ENCODE measurements at places on chromosomes 5 and 9.

GRCh38 chr9:110011628-110012320 is 196.2 kb downstream of the C9orf152 start:
- no peak for DNase-seq

DNA sequence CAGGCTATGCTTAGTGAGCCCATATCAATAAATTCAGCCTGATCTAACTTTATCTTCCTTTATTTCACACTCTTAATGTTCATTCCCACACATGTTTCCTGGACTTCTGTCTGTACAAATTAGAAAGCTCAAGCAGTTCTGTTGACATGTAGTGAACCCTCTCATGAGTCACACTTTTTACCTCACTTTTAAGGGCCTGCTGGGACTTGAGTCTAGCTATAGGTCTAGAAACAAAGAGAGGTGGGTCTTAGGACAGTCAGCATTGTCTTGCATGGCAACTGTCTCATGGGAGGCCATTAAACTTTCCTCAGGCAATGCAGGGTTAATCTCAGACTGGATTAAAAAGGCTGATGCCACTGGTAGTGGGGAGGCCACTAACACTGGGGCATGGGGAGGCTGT is 8.6 kb upstream of the CCNH start:
- DNase-seq, result no peak

GRCh38 chr5:26942481-26942880 is 95.9 kb downstream of the CDH9 start:
- no peak for DNase-seq

DNA sequence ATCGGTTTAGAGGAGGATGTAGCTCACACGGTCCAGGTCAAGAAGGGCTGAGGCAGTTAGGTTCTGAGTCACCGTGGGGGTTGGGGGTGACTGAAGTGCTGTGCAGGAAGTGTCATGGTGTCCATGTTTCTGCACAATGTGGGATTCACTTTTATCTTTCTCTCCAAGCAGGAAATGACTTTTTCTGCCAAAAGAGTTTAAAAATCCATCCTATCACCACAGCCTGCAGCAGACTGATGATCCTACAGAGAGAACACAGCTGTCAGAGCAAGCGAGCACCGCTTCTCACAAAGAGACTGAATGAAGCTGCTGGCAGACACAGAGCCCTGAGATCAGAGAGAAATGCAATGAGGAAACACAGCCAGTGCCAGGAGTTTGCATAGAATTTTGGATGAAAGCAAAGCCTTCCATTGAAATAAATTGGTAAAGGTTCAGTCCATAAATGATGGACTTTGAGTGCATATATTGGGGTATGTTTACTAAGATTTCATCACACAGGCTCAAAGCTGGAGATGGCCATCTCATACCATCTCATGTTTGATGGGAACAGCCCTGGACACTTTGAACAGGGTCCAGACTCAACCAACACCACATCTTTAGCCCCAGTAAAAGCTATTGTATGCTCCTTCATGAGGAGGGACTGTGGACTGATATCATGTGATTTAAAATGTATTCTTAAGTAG is 213.9 kb upstream of the FBXL7 start:
- no peak for DNase-seq

DNA sequence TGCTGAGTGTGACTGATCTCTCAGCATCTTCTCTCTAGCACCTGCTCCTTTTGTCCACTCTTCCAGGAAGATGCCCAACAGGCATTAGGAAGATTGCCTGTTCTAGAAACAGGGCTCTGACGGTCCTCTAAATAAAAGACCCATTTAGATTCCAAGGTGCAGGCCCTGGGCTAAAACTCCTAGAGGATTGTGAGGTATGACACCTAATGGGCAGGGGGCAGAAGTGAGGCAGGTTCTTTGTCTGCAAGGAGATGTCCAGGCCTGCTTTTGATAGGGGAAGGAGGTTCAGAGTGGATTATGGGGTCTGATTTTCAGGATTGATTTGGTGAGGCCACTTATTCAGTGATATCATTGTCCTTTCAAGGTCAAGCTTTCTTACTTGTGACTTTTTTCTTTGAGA is 140.8 kb upstream of the TRPC7 start:
- DNase-seq, result no peak

- no peak for DNase-seq
Observed at GRCh38 chr5:57316798-57317327, 143.0 kb downstream of the GPBP1 start.

DNA sequence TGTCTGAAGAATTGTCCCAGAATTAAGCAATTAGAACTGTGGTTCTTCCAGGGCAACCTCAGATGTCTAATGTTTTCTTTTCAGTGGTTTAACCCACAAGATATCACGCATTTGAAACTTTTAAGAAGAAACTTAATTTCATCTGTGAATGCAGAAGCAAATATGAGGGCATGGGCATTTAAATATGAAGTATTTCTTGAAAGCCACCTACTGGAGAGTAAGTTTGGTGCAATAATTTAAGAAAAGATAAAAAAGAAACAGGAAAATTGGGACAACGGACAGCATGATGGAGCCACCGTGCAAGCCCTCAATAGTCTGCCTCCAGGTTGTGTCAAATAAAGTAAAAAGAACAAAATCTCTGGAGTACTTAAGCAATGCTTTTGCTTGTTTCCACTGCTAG is 1.2 kb upstream of the CAPSL start:
- DNase-seq, result no peak

GRCh38 chr9:93635186-93636107 is 59.1 kb downstream of the PHF2 start:
- no peak for DNase-seq

DNA sequence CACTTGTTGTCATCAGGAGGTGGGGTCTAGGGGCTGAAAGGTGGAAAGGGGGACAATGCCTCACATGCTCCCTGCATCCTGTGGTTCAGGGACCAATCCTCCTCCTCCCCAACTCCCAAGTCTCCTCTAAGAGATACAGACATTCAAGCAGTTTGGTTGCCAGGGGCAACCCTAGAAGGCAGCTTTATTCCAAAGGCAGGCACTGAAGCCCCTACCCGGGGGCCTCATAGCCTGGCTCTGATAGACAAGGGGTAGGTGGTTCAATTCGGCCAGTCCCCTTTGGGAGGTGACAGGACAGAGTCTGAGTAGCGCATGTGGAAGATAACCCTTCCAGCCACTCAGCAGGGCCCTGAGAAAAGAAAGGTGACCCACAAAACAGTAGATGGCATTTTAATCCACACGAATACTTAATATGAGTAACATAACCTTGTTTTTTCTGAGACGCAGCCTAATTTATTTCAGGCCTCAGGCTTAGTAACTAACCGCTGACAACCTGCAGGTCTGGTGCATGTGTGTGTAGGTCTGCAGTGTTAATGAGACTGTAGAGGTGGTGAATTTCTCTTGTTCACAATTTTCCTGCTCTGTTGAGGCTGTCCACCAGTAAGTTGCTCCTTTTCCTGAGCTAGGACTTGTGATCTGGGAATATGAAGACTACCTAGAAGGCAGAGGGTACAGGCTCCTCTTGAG is 31.3 kb upstream of the HSPA9 start:
- no peak for DNase-seq

- DNase-seq, result no peak
Observed at GRCh38 chr5:139181835-139182452, 16.2 kb downstream of the SIL1 start.

DNA sequence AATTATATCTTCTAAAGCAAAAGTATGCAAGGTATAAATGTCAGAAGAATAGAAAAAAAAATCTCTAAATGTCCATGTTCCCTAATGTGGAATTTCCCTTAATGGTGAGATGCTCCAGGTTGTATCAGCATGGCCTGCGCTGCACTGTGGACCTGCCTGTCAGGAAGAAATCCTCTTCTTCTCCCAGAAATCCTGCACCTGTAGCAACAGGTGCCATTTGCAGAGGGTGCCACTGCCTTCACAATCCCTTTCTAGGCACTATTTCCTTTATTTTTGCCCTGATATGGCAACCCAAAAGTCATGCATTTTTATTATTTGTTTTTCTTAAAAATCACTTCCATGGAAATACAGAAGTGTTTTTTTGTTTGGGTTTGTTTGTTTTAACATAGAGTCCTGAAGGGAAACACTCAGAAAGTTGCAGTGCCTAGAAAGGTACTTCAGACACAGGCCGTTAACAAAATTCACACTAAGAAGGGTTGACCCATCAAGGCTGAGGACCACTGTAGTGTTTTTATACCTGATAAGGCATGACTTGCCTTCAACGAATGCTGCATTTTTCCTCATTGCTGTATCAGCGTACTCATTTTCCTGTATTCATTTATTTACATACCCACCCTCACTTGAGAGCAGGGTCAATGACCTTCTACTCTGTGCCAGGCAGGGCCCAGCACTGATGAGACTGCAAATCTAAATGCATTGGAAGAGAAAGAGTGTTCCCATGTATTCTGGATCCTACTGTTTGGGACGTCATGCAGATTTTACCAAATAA is 177.8 kb downstream of the SNX18 start:
- no peak for DNase-seq

DNA sequence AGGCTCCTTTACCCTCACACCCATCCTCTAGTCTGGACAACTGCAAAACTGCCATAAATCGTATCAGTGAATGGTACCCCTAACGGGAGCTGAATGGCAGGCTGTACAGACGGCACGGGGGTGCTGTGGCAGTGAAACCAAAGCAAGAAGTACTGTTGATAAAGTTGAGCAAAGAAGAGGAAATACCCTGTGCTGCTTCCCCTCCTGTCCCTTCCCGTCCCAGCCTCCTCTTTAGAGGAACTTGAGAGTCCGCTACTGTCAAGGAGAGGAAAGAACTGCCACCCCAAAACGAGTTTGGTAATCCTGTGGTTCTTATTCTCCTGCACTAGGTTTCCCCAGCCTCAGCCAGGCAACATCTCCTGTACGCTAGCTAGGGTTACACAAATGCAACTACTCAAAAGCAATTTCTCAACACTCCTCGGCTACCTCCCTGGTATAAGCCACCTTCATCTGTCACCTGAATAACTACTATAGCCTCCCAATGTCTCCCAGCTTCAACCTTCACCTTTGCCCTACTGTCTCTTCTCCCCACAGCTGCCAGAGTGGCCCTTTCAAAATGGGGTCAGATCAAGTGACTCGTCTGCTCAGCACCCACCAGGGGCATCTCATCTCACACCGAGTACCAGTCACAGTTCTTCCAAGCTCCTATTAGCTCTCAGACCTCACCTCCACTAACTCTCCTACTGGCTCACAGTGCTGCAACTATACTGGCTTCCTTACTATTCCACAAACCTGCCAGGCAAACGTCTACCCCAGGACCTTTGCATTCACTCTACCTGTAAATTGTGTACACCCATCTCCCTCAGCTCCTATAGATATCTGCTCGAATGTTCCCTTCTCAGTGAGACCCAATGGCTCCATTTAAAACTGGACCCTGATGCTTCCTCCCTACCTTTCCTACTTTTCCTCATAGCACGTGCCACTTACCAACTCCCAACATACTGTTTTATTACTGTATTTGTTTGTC is 4.1 kb downstream of the GLRX start:
- peak; percentile 58 for DNase-seq

DNA sequence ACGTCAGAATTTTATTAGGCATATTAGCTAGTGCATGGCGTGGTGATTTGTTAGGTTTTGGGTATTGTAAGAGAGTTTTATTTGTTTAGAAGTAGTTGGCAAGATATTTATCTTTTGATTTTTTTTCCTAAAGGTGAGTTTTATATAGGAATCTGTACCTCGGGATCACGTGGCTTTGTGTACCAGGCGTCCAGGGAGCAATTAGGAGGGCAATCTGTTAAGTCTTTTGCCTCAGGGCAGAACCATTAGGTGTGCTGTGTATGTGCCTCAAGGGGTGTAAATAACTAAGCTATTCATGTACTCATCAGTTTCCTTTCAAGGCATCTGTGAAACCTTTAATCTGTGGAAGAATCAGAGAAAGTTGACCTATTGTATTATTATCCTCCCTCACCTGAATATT is 39.4 kb downstream of the ZSWIM6 start:
- DNase-seq, result no peak

DNA sequence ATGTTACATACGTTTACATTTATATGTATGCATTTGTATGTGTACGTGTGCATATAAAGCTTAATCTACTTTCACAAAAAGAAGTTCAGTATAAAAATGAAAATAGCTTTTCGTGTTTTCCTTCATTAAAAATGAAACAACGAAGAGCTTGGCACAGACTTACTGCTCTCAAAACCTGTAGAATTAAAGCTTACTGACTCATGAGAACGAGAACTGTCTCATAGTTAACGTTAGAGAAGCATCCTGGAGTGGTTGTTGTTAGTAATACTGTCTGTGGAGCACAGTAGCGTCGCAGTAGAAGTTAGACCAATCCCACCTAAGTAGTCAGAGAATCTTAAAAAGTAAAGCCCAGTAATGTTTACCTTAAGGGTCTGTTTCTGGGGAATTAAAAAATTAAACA is 1.3 kb downstream of the MAT2B start:
- DNase-seq, result no peak

DNA sequence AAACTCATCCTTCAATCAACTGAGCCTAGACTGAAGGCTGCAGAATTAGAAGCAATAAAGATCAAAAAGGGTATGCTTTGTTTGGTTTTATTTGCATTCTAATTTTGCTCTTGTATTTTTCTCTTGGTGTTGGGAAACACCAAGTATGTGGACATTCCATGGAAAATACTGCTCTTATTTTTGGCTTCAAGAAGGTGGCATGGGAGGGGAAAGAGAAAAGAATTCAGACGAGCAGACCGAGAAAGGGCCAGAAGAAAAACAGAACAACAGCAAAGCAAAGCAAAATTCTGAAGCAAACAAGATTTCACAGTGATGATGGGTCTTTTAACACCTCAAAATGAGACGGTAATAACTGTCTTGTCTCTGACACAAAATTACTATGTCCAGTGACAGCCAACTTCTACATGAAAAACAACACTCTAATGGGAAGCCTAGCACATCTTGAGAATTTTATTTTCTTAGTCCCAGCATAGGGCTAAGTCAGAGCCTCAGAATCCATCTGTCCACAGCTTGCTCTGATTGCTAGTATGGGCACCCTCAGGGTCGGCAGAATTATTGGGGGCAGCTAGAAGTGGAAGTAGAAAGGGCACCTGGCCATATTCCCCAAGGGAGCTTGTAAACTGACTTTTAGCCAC is 26.8 kb downstream of the FREM1 start:
- no peak for DNase-seq

DNA sequence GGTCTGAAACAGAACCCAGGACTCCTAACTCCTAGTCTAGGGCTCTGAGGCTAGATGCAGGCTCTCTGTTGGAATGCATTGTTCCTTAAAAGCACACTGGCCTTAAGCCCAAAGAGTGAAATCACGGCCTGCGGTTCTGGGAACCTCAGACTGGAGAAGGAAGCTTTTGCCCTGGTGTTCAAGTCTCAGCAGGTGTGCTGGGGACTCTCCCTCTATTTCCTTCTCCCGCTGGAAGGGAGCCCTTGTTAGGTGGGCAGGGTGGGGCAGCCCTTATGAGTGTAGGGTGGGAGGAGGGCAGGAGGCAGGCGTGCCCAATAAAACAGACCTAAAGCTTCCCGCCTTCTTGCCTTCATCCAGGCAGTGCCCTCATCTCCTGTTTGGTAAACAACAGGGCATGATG is 1.8 kb upstream of the PPARGC1B start:
- no peak for DNase-seq

- DNase-seq, result no peak
Observed at GRCh38 chr5:175797521-175798038, 73.8 kb upstream of the CPLX2 start.

- DNase-seq, result no peak
Observed at GRCh38 chr9:109378316-109378715, 57.5 kb upstream of the EPB41L4B start.

- no peak for DNase-seq
Observed at GRCh38 chr9:91301161-91301560, 60.6 kb downstream of the AUH start.

All from CD4-positive, alpha-beta T cell treated with Interleukin-15 for 1 hour (primary cell).